ENCODE measurements at places on chromosomes 11 and 22. TPM values are rescaled to one million over a fixed set of nuclear protein-coding genes. Genes with fewer than 3 reads are reported as not detected.

LPXN gene
- 1.4 TPM for total RNA-seq

IGLL1 gene
- total RNA-seq, result not detected

APOA5 gene
- total RNA-seq, result not detected

ADORA2A gene
- 0.74 TPM for total RNA-seq

SLC22A6 gene
- not detected for total RNA-seq

POU2AF3 gene
- total RNA-seq, result 0.45 TPM

CECR2 gene
- total RNA-seq, result not detected

All from fibroblast of the aortic adventitia (primary cell).